GM12892 (cell line): ENCODE measurements at places on chromosomes 1 and 21.

DNA sequence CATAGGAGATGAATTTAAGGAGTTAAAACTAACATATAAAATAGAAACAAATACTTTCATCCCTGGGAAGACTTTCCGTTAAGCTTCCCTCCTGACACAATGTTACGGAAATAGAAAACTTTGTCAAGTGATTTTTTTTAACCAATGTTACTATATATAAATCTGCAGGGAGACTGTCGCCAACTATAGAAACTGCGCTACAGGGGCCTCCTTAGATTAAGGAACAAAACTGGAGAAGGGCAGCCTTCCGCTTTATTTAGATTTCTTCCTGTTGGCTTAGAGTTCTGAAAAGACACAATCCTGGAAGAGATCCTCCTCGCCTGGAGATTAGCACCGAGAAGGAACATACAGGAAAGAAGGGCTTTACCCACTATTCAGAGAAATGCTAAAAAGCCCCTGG is 1.5 kb downstream of the MGST3 start:
- DNase-seq, result no peak

DNA sequence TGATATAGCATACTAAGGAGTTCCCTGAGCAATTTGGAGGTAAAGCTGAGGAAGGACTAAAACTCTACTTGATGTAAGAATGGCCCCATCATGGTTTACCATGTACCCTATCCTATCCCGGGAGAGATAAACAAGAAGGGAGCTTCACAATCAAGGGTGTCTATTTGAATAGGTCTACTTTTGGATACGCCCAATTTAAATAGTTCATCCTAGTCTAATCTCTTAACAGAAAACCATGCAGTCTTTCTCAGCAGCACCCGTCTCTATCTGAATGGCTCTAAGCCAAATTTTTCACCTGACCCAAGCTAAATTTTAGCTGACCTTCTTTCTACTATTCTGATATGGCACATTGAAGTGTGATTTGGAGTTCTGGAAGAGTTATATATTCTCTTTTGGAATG is 122.0 kb downstream of the TNNI3K start:
- DNase-seq, result no peak

DNA sequence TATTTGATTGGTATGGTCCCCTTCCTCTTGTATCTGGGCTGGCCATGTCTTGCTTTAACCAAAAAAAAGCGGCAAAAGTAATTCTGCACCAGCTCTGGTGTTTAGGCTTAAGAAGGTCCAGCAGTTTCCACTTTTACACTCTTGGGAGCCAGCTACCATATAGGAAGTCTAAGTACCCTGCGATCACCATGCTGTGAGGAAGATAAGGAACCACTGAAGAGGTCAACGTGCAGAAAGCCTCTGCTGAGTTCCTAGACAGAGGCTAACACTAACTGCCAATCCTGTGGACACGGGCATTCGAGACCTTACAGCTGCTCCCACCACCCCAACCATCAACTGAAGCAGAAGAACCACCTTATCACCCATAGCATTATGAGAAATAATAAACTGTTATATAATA is 331.4 kb downstream of the VAV3 start:
- DNase-seq, result no peak

DNA sequence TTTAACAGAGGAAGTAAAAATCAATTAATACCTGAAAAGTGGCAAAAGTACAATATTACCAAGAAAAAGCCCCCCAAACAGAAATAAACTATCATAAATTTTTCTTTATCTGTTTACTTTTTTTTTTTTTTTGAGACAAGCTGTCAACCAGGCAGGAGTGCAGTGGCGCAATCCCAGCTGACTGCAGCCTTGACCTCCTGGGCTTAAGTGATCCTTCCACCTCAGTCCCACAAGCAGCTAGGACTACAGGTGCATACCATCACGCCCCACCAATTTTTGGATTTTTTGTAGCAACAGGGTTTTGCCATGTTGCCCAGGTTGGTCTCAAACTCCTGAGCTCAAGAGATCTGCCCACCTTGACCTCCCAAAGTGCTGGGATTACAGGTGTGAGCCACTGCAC is 8.0 kb downstream of the TFB2M start:
- DNase-seq, result no peak

- DNase-seq, result no peak
These were observed 254.4 kb upstream of the CSF3R start for GRCh38 chr1:36737038-36737555.

GRCh38 chr1:160638540-160638857 is 8.3 kb downstream of the SLAMF1 start:
- no peak for DNase-seq

DNA sequence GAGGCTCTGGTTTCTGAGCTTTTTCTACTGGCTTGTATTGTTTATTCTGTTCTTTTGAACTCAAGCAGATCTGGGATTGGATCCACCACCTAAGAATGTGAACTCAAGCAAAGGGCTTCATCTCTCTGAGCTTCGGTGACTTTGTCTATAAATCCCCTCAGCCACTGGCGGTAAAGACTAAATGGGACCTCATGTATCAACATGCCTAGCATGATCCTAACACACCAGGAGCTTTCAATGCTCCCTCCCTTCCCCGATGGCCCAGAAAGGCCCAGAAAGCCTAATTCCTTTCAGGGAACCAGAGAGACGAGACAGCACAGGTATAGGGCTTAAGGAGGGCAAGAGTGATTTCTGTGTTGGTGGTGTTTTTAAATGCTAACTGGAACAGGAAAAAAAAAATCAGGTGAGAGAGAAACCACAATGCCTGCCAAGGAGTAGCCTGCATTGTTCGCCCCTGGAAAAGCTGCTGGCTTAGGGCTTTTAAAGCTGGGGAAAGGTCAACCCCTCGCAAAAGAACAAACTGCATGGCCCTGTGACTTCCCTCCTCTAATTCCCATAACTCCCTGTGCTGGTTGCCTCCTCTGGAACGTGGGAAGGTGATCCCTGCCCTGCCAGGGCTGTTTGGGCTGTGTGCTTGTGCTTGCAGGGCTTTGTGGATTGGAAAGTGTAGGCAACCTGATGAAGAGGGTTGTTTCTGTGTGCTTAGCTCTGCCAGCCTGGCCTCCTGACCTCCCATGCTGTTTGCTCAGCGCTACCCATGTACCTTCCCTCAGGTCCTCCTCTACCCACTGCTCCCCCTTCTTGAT is 147.0 kb downstream of the PLPP3 start:
- no peak for DNase-seq

- no peak for DNase-seq
These were observed 311.1 kb downstream of the PRDM2 start for GRCh38 chr1:14011132-14011531.

- no peak for DNase-seq
These were observed 28.5 kb upstream of the PLXNA2 start for GRCh38 chr1:208272713-208273112.

GRCh38 chr1:201751872-201752271 is 77.1 kb upstream of the IPO9 start:
- DNase-seq, result no peak

GRCh38 chr21:38342739-38343138 is 85.9 kb downstream of the KCNJ15 start:
- DNase-seq, result no peak

GRCh38 chr1:46181343-46182260 is 5.3 kb upstream of the P3R3URF start:
- no peak for DNase-seq

DNA sequence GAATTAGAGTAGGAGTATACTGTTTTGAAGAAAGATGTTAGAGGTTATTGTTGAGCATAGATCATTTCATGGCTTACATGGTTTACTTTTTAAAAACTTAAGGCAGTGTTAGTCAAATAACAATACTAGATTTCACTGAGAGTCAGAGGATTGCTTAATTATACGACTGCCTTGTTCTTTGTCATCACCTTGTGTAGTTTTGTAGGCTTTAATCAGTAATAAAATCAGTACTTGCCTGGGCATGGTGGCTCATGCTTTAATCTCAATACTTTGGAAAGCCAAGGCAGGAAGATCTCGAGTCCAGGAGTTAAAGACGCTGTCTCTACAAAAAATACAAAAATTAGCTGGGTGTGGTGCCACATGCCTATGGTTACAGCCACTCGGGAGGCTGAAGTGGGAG is 41.3 kb upstream of the GPR52 start:
- DNase-seq, result no peak

DNA sequence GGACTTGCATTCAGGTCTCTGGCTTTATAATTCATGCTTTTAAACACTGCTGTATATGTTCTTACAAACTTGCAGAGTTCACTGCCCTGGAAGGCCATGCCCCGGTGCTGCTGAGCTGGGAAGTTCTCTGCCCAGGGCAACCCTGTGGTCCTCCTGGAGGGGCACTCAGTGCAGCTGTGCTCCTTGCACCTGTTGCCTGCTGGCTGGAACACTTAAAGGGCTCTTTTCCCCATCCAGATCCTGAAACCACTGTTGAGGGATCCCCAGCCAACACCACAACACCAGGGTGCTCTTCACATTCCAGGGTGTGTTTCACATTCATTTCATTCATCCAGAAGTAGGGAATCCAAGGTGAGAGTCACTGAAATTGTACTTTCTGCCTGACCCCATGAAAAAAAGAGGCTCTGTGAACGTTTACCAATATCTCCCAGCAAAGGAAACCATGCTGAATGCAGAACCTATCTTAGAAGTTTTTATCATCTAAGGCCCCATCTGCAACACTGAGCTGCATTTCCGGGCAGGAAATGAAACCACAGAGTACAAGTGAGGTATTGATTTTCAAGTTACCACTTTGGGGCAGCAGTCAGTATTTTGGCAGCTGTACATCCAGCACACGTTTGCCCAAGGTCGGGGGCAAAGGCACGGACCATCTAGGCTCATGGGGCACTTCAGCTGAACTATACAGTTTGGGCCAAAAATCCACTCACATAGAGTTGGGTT is 16.4 kb upstream of the KIAA0040 start:
- DNase-seq, result no peak

GRCh38 chr1:14366091-14367018 is 232.1 kb upstream of the KAZN start:
- DNase-seq, result no peak

GRCh38 chr1:161304927-161305866 is 4.6 kb downstream of the MPZ start:
- DNase-seq, result no peak

GRCh38 chr1:30756545-30757351 is 826 bp downstream of the LAPTM5 start:
- DNase-seq, result no peak
